ENCODE measurements at places on chromosomes 2 and 18.
A peak's percentile ranks its signal among the peaks of the same experiment; 100 is the strongest.

GRCh38 chr18:22391407-22392345 lies 26.0 kb downstream of the CTAGE1 start:
- DNase-seq = peak; percentile 72

- no peak for DNase-seq
Observed at GRCh38 chr2:235839226-235839625, 329.0 kb downstream of the GBX2 start.

DNA sequence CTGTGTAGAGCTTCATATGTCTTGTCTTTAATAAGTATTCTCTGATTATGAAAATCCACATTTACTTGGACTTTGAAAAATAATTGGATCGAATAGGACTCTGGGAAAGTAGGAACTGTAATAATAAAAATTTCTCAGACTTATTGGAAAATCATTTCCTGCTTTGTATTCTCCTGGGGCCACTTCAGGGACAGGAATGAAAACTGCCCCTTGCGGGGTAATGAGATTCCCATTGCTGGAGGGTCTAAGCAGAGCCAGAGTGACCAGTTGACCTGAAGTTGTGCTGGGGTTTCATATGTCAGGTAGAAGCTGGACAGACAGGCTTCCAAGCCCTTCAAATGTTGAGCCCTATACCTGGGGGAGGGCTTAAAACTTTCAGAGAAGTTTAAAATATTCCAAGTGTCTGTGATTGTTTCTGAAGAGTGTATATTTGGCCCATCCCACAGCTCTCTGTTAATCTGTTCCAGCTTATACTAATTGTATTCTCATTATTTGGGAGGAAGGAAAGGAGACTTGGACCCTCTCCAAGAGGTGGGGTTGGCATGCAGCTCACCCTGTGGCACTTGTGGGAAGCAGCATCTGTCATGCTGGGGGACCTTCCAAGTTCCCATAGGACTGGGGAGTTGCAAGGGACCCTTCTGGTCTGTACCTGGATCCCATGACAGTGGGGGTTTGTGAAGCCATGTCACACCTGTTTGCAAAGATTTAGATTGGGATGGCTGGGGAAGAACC lies 268.7 kb upstream of the ATP5MC3 start:
- no peak for DNase-seq

DNA sequence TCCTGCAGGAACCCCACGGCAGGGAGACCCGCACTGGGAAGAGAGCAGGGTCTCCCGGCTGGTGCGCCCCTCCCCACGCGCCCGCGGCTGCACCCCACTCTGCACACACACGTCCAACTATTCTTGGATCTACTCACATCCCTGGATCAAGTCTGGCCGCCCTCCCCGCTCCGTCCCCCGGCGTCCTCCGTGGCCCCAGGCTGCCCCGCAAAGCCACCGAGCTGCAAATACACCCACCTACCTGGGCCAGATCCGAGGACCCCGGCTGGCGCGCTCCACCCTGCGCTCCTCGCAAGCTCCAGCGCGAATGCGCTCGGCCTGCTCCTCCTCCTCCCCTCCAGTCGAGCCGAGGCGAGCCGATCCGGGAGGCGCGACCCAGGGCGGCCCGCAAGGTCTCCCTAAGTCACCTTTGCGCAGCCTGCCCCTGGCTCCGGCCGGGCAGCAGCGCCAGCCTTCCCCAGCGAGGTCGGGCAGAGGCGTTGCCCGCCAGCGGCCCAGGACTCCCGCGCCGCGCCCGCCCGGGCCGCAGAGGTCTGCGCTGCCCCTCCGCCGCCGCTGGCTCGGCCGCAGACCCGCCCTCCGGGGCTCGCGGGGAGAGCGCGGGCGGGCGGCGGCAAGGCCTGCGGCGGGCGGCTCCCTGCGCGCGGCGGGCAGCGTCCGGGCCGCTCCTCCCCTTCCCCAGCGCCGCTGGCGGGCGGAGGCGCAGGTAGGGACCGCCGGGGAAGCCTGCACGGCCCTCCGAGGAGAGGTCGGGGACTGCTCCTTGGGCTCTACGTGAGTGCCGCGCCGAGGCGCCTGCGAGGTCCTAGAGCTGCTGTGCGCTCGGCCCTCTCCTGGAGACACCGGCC lies 126.0 kb downstream of the OSBPL1A start:
- peak; percentile 73 for DNase-seq

GRCh38 chr18:38759457-38759856 lies 1193.9 kb upstream of the CELF4 start:
- DNase-seq = no peak

- DNase-seq = no peak
Observed at GRCh38 chr2:227280895-227281294, 44.2 kb upstream of the MFF start.

DNA sequence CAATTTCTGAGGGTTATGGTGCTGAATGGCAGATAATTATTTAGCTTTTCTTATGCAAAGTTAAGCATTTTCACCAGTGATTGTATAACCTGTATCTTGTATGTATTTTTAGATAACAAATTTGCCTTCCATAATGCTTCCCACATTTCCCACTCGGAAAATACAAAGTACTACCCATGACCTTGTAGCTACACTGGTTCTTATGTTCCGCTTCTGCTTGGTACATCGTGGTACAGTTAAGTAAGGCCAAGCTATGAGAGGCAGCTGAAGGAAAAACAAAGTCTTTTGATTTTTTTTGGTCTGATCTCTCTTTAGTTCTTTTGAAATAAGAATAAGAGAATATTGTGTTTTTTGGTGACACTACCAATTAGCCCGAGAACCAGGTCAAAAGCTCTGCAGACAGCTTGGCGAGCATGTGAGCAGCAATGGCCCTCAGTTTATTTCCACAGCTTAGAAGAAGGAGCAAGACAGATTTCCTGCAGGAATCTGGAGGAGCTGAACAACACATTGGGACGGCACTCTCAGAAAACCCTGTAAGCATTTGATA lies 26.8 kb downstream of the SH3YL1 start:
- DNase-seq = no peak

GRCh38 chr2:181895818-181896217 lies 4.3 kb downstream of the ITPRID2 start:
- no peak for DNase-seq

- DNase-seq = peak; percentile 61
Observed at GRCh38 chr2:224778474-224778877, 62.3 kb upstream of the CCDC195 start.

DNA sequence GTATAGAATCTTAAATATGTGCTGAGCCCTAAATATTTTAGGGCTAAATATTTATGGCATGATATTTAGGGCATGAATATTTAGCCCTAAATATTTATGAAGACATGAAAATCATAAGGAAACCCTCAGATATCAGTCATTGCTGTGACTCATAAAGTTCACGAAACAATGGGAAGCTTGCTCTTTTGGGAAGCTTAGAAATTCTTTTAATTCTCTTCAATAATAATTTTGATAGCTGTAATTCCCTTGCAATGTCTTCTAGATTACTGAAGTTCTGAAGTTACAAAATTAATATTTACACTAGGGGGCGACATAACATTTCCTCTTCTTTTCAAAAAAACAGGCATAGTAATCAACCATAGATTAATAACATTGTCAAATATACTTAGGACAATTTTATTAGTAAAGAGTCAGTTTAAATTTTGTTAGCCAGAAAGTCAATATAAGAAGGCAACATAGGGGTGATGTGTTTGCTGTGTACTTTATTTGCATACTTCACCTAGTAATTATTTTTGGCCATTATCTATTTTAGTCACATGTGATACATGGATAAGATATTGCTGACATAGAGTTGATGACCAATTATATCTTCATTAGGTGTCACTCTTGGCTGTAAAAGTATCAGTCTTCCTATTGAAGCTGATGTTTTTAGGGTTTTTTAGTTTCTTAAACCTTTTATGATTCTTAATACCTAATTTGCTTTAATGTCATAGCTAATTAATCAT lies 13.2 kb downstream of the ZNF804A start:
- DNase-seq = peak; percentile 52

GRCh38 chr2:195697681-195698220 lies 40.7 kb downstream of the SLC39A10 start:
- DNase-seq = no peak

DNA sequence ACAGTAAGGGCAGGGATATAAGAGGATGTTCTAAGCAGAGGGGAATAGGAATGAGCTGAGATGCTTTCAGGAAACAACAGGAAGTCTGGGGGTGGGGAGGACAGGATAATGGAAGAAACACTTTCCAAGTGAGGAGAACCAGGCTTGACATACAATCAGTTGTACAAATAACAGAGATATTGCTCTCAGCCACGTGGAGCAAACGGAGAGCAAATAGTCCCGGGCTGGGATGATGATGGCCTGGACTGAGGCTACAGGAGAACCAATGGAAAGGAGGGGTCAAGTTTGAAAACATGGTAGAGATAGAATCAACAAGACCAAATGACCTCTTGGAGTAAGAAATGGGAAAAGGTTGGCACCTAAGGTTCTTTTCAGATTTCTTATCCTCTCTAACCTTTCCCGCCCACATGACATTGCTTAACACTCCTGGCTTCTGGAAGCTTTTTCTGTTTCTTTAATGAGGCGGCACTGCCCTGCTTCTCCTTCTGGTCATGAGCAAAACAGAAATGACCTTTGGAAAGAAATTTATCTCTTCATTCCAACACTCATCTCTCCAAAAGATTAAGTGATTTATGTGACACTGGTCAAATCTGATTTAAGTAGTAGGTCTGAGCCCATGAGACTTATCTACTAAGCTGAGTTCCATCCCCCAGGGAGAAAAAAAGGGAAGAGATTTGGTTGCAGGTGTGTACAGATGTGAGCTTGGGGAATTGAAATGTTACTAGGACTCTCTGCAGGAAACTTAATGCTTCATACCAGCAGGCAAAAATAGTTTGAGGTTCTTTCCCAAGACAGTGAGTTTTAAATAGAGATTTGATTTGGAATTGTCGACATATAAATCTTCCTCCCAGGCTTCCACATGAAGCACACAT lies 442.9 kb upstream of the HNRNPA3 start:
- DNase-seq = no peak

DNA sequence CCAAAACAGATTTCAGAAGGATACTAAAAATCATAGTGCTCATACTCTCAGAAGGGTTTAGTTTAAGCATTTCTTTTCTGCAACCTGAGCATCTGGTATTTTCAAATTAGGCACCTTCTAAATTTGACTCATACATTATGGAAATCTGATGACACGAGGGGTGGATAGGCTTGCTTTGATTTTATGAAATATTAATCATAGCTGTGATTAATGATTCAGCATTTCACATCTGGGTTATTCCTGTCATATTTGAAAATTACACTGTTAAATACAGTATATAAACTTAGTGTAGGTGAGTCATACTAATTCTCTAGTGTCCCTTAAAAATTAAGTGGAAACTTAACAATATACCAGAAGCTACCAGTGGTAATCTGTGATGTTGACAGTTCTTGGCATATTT lies 47.7 kb downstream of the MRPS9 start:
- no peak for DNase-seq

DNA sequence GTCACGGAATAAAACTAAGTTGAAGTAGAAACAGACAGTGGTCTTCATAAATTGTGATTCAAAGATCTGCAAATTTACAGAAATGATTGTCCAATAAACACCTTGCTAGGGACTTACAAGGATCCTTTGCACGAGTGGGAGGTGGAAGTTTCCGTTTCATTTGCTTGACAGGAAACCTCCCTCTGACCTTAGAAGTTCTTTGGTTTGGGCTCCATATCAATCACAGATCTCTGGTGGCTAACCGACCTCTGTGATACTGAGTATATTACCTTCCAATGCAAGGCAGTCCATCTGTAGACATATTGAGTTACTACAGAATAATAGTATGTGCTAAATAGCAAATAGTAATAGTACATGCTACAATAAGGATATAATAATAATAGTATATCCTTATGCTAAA lies 33.7 kb upstream of the RNF152 start:
- DNase-seq = no peak

DNA sequence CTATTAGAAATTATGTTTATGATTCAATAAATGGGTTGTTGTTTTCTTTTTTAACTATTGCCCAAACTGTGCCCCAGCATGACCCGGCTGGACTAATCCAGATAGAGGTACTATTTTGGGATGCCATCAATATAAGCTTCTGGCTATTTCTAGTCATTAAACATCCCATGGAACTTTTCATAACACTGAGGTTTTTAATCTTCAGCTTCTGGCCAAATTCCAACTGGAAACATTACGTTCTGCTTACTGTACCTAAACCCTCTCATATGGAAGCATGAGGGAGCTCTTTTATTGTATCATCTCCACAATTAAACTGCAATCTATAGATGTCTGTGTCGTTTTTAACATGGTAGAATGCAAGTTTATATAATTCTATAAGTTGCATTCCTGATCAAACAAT lies 674.7 kb downstream of the ARHGAP15 start:
- no peak for DNase-seq

- no peak for DNase-seq
Observed at GRCh38 chr18:22191923-22192322, 22.5 kb downstream of the GATA6 start.

DNA sequence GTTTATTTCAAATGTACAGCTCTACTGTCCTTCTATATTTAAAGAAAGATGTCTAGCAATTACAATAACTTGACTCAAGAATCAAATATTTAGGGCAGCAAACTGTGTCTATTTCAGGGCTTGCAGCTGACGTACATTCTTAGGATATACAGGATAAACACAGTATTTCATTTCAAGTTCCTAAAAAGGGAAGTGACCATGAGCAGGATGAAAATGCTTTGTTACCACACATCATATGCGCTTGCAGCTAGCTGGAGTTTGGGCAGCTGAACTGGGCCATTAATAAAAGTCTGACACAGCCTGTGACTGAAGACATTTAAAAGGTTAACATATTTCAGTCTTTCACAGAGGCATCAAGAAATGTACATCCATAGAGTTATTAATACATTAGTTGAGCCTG lies 264.6 kb upstream of the TRIB2 start:
- DNase-seq = no peak

DNA sequence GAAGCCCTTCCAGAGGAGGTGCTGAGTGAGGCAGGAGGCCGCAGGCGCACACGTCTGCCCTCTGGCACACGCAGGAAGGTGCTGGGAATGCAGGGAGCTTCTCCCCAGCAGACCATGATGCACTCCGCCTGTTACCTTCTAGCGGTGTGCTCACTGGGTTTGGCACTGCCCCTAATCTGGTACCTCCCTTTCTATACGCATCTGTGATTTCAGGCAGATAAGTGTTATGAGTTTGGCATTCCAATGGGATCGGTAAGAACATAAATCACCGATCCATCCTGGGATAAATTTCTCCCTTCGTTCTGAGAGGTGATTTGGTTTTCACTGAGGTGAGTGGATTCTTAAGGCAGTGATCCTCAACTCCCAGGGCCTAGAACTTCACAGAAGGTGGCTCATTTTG lies 34.6 kb downstream of the ODC1 start:
- peak; percentile 40 for DNase-seq
